ENCODE measurements at places on chromosomes 3 and 15.

DNA sequence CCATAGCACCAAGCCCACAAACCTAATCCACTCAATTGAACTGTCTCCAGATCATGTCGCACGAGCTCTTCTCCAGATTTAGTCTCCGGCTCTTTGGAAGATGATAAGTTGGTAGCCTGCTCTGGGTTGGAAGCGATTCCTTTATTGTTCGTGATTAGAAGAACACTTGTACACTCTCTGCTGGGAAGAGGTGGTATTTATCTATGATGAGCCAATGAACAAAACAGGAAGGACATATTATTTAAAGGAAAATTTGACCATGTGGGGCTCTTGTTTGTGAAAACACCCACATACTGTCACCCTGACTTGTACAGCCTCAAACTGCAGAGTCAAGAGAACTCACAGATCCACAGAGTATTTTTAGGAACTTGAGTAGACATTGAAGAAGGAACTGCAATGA, 54.4 kb downstream of the MYZAP start:
- DNase-seq, result no peak

GRCh38 chr3:71066849-71067261, 516.7 kb downstream of the FOXP1 start:
- no peak for DNase-seq

DNA sequence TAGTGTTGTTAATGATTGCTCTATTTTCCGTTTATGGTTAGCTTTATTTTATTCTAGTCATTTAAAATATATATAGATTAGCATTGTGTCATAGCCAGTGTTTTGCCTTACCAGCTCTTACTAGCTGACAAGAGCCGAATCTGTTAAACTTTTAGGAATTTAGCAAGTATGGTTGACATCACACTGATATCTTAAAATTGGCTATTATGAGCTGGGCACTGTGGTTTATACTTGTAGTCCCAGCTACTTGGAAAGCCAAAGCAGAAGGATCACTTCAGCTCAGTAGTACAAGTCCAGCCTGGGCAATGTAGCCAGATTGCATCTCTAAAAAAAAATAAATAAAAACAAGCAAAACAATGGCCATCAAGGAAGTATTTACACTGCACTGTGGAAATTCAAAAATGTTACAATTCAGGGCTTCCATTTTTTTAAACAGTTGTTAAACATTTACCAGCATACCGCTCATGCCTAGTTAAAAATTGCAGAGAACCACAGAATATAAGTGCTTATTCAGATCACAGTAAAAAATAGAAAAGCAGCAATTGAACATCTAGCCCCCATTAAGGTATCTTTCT, 208.4 kb upstream of the CGNL1 start:
- no peak for DNase-seq

GRCh38 chr3:42043099-42043813, 47.9 kb upstream of the TRAK1 start:
- DNase-seq, result no peak

- DNase-seq, result no peak
Measured at GRCh38 chr3:52245322-52246263, at the start of gene PPM1M. TSS of gene PPM1M (plus strand) at chr3:52245759. CDS start at chr3:52245825, 66 bp downstream.

GRCh38 chr3:115999613-116000012, 376.3 kb downstream of the GAP43 start:
- DNase-seq, result no peak

- DNase-seq, result no peak
Measured at GRCh38 chr3:103158183-103158582, 723.4 kb downstream of the ZPLD1 start.

- DNase-seq, result no peak
Measured at GRCh38 chr3:186949281-186949982, 19.1 kb downstream of the ST6GAL1 start.

DNA sequence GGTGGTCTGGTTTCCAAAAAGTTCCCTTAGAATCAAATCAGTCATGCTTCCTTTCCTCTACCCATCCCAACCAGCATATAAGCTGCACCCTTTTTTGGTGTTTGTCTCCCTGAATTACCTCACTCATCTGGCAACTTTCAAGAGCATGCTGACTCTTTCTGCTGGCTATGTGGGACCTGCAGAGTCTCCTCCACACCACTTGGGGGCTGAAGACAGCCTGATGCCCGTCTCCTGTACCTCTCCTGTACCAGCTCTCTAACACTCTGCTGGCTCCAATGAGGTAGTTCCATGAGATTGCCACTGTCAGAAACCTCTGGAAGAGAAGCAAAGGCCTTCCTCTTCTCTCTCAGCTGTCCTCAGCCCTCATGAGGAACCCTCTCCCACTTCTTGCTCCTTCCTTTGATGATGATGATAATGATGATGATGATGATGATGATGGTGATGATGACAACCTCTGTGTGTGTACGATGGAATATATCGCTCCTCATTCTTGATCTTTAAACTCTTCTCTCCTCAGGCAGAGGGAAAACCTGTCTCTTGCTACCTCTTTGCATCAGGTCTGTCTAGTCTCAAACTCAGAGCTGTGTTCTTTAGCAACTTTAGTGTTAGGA, 257.5 kb downstream of the ZNF621 start:
- no peak for DNase-seq

- DNase-seq, result no peak
Measured at GRCh38 chr3:13375464-13375863, 44.7 kb downstream of the NUP210 start.

DNA sequence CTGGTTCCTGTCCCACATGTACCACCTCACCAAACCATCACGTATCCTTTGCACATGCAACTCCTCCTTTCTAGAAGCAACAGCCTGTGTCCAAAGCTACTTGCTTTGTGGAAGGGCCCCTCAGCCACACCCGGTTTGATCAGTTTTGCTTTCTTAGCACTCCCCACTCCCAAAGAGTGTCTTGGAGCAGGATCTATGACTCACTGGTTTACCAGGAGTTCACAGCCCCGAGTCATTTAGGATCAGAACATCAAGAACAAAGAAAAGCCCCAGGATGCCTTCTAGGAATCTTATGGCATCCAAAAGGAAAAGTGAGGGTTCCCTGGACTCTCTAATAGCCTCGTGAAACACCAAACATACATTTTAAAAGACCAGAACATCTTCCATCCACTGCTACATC, 50.7 kb upstream of the IGF1R start:
- no peak for DNase-seq

GRCh38 chr3:154782151-154782550, 298.0 kb upstream of the MME start:
- DNase-seq, result no peak

DNA sequence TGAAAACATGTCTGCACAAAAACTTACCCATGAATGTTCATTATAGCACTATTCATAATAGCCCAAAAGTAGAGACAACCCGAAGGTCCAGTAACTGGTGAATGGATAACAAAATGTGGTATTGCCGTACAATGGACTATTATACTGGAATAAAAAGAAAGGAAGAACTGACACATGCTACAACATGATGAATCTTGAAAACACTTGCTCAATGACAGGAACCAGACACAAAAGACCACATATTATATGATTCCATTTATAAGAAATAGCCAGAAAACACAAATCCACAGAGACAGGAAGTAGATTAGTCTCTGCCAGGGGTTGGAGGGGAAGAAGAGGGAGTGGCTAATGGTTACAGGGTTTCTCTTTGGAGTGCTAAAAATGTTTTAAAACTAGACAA, 18.3 kb downstream of the SHC4 start:
- DNase-seq, result no peak

DNA sequence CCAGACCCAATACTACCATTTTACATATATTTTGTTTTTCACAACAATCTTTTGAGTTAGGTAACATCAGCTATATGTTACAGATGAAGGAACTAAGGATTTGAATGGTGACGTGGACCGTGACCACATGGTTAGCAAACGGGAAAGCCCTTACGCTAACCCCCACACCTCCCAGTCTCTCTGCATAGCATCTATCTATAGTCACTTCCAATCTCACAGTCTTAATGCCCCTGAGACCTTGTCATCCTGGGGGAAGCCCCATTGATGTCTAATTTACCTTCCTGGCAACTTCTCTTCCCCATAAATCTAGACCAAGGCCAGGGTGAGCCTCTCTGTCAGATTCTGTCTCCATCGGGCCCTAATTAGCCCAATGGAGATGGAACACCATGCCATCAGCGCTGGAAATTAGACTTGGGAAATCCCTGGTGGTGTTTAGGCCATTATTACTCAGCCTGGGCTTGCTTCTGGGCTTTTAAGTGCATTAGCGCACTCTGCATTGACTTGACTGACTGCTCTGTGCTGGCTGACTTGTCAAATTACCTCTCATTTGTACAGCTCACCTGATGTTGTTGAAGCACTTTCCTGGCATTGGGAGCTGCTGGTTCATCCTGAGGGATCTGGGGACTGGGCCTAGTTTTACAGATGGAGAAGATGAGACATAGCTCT, 34.0 kb upstream of the SH3GL3 start:
- DNase-seq, result no peak

- DNase-seq, result no peak
Measured at GRCh38 chr3:100173961-100174360, 59.7 kb upstream of the FILIP1L start.
